Esophagus mucosa (tissue), 1 donor: ENCODE measurements at places on chromosomes 11 and 22.
A peak's percentile ranks its signal among the peaks of the same experiment; 100 is the strongest.

DNA sequence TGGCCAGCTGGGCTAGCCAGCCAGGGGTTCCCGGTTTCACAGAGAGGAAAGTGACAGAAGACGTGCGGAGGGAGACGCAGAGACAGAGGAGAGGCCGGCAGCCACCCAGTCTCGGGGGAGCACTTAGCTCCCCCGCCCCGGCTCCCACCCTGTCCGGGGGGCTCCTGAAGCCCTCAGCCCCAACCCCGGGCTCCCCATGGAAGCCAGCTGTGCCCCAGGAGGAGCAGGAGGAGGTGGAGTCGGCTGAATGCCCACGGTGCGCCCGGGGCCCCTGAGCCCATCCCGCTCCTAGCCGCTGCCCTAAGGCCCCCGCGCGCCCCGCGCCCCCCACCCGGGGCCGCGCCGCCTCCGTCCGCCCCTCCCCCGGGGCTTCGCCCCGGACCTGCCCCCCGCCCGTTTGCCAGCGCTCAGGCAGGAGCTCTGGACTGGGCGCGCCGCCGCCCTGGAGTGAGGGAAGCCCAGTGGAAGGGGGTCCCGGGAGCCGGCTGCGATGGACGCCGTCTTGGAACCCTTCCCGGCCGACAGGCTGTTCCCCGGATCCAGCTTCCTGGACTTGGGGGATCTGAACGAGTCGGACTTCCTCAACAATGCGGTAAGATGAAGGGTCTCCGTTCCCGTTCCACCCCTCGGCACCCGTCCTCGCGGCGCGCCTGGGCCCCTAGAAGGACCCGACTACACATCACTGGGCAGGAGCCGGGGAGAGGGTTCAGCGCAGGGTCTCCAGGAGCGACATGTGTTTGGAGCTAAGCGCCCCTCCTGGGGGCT lies at the start of gene CREB3L1:
Gene CREB3L1 (plus strand): TSS at position 41 of the 765 bp plus-strand sequence. CDS start 450 bp downstream, at position 491.
- no peak for ATAC-seq

DNA sequence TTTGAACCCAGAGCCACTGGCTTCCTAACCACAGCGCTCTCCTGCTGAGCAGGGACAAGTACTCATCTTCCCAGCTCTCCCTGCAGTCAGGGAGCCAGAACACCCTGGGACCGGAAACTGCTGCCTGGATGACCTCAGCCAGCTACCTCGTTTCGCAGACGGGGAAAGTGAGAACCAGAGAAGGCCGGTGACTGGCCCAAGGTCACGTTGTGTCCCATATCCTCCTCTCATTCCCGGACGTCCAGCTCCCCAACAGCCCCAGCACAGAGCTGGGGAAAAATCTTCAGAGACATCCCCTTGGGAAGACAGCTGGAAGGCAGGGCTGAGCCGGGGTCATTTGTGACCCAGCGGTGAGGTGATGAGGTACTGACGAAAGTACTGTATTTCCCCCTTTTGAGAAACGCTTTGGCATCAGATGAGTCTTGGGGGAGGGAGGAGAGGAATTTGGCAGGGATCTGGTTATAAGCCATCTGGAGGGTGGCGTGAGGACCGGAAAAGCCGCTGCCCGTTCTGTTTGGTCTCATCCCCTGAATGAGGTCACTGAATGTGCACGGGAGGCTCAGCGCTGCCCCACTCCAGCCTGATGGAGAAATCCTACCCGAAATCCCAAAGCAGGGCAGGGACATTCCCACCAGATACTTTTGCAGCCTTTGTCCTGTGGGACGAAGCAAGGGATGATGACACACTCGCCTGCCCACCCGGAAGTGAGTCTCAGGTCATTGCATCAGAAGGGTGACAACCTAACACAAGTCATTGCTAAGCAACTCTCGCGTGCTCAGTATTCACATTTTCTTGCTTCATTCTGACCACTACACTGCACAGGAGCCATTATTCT lies 41.1 kb downstream of the LIF start:
- no peak for ATAC-seq

DNA sequence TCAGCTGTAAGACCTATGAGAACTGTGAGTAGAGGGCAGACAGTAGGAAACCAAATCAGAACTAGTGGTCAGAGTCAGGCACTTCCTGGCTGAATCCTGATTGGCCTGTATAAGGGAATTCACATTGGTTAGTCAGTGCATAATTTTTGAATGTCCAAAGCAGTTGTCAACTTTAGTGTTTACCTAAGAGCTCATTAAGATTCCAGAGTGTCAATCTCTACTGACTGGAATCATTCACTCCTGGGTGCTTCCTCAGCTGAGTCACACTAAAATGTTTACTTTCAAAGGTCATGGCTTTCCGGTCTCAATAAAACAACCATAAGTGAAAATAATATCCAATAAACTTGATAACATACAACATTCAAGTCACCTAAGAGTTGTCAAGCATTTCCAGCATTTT lies 306.1 kb downstream of the C11orf87 start:
- peak; percentile 92 for ATAC-seq

DNA sequence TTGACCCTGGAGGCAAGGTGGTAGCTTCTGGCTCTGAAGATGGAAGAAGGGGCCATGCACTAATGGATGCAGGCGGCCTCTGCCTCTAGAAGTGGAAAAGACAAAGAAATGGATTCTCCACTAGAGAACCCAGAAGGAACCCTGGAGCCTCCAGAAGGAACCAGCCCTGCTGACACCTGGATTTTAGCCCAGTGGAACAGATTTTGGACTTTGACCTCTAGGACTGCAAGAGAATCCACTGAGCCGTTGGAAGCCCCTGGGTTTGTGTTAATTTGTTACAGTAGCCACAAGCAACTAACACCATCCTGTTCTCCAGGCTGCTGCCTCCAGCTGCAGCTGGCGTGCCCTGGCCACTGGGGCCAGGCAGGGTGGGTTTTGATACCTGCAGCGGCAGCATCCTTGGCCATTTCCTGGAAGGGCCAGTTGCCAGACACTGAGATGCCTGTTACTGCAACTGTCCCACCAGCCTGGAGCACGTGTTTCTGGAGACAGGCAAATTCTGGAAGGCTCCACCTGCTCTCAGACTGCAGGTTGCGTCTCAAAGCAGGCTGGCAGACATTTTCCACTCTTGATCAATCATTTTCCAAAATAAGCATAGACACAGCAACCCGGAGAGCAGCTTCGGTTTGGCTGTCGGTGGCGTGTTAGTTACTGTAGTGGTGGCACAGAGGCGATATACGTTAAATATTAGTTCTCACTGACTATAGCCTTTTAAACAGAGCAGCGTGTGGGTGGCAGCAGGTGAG lies 76.8 kb upstream of the PARVG start:
- no peak for ATAC-seq

- no peak for ATAC-seq
These were observed 39.3 kb upstream of the ABTB2 start for GRCh38 chr11:34397120-34397519.

GRCh38 chr11:59480359-59480758 lies 7.2 kb downstream of the OR4D10 start:
- no peak for ATAC-seq

DNA sequence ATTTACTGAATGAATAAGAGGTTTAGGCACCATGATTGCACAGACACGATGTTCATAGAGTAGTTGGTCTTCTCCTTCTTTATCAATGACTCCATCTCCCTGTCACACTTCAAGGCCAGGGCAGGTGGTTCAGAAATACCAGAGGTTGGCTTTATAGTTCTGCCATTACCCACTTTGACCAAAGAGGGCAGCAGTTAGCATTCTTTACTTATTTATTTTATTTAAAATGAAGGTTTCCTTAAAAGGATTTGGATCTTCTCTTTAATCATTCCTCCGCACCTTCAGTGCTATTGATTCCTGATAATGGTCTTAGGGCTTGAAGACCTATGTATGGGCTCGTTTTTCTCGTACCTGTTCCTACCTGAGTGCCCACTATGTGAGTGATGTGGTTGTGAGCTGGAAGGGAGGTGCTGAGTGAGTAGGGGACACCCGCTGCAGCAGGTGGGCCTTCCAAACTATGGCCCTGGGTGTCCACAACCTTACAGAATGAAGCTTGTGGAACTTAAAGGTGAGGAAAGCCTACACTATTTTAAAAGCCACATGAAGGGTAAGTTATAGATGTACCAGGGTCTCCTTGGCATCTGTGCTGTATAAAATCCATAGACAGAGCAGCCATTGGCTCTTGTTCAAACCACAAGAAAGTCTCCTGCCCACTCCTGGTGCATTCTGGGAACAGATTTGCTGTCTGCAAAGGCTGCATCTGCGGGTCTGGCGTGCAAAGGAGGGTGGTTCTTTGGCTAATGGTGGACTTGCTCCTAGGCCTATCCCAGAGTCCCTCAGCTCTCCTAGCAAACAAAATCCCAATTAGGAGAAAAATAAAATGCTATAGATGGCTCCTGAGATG lies 35.0 kb downstream of the TIMP3 start:
- ATAC-seq, result no peak
